ENCODE measurements at places on chromosomes 13 and 19. TPM values are rescaled to one million over a fixed set of nuclear protein-coding genes. Genes with fewer than 3 reads are reported as not detected.
A peak's percentile ranks its signal among the peaks of the same experiment; 100 is the strongest.

- H3K4me3 ChIP-seq: no peak overlapping the region
- peaks cover 24% of the 10 kb centered on the region for H3K4me1 ChIP-seq
- no peak overlapping the region for H3K27ac ChIP-seq
- no peak for DNase-seq
- H3K36me3 ChIP-seq: no peaks in the 10 kb centered on the region
Measured at GRCh38 chr13:35856084-35856483, 275.1 kb downstream of the DCLK1 start.

- H3K27me3 ChIP-seq: no peaks in the 10 kb centered on the region
- H3K27ac ChIP-seq: no peak overlapping the region
- no peak overlapping the region for H3K4me3 ChIP-seq
Measured at GRCh38 chr19:5104871-5105351, 136.0 kb downstream of the KDM4B start.

- H3K4me1 ChIP-seq: no peaks in the 10 kb centered on the region
- H3K27ac ChIP-seq: no peak overlapping the region
- DNase-seq: no peak
- no peaks in the 10 kb centered on the region for H3K36me3 ChIP-seq
- no peak overlapping the region for H3K4me3 ChIP-seq
Measured at GRCh38 chr19:3118232-3119070, 17.4 kb upstream of the GNA15 start.

- H3K27ac ChIP-seq: peak overlapping the region; percentile 82
- DNase-seq: peak; percentile 91
- H3K27me3 ChIP-seq: no peaks in the 10 kb centered on the region
- peak overlapping the region; percentile 43 for H3K4me3 ChIP-seq
Measured at GRCh38 chr19:55549500-55550320, 4.4 kb upstream of the SBK3 start.

DNA sequence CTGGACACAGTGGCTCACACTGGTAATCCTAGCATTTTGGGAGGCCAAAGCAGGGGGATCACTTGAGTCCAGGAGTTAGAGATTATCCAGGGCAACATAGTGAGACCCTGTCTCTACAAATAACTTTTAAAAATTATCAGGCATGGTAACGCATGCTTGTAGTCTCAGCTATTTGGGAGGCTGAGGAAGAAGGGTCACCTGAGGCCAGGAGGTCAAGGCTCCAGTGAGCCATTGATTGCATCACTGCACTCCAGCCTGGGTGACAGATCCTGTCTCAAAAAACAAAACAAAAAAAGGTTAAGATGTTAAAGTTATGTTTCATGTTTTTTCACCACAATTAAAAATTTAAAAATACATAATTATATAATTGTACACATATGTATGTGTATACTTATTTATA, 19.2 kb upstream of the DIAPH3 start:
- 0 out of 2 replicates have a peak, but pooled peaks cover 5% of the 10 kb centered on the region for H3K27me3 ChIP-seq

GRCh38 chr13:52194184-52194868, 34.9 kb upstream of the NEK3 start:
- H3K4me1 ChIP-seq: 0 out of 2 replicates have a peak, but pooled peaks cover 6% of the 10 kb centered on the region
- H3K36me3 ChIP-seq: no peaks in the 10 kb centered on the region
- H3K4me3 ChIP-seq: peak overlapping the region; percentile 98
- peak; percentile 89 for DNase-seq

- no peak overlapping the region for H3K27ac ChIP-seq
- H3K27me3 ChIP-seq: no peaks in the 10 kb centered on the region
- H3K4me3 ChIP-seq: no peak overlapping the region
- H3K4me1 ChIP-seq: peaks cover 14% of the 10 kb centered on the region
- DNase-seq: peak; percentile 37
- no peaks in the 10 kb centered on the region for H3K36me3 ChIP-seq
Measured at GRCh38 chr13:31433207-31433606, 233.4 kb downstream of the B3GLCT start.

ZNF541 gene
- not detected for total RNA-seq

Measured in GM23248 (cell line).